ENCODE measurements at places on chromosomes 7 and 10.

DNA sequence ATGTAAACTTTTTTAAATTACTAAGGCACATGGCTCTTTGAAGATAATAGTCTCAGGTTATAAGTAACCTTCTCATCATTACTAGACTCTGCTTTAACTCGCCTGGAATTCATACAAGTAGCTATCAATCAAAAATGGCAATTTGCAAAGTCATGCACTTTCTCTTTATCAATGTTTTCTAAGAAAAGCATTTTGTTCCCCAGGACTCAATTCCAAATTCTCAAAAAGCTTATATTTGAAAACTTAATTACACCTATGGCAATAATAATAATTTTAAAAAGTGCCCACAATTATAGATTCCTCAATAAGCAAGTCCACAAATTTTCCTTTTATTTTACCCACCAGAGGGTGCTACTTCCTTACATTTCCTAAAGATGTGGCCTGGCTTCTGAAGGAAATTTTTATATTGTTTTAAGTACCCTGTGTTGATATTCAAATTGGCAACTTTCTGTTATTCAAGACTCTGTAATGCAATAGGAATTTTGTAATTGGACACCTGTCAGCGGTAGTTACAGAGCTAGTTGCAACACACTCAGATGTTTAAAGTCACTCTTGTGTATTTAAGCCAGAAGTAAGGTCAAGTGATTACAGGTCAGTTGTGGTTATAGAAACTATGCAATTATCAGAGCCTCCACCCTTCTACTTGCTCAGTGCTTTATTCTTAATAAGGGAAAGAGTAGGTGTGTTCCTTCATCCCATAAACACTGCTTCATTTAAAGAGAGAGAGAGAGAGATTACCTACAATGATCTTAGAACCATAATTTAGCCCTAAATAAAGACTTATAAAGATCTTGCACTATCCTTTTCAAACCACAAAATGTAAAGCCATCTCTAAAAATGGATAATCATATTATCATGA lies 47.1 kb upstream of the HYAL4 start:
- DNase-seq, result peak; percentile 91

DNA sequence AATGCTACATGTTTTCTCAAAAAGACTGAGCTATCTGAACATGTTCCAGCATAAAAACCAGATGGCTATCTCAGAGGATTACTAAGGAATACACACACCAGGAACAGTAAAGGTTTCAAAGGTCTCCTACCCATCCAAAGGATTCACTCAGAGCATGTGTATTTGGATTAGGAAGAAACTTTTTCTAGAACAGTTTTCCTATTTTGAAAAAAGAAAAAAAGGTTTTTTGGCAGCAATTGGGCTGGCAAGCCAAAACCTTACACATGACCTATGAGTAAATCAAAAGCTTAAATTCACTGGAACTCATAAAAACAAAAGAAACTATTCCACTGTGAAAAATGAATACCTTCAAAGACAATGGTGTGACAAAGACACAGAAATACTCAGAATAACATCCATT lies 9.6 kb downstream of the TPK1 start:
- peak; percentile 12 for DNase-seq

GRCh38 chr10:30366351-30366750 lies 17.3 kb upstream of the MTPAP start:
- DNase-seq, result no peak

- DNase-seq, result no peak
Observed at GRCh38 chr7:139845443-139845805, 16.4 kb downstream of the TBXAS1 start.

DNA sequence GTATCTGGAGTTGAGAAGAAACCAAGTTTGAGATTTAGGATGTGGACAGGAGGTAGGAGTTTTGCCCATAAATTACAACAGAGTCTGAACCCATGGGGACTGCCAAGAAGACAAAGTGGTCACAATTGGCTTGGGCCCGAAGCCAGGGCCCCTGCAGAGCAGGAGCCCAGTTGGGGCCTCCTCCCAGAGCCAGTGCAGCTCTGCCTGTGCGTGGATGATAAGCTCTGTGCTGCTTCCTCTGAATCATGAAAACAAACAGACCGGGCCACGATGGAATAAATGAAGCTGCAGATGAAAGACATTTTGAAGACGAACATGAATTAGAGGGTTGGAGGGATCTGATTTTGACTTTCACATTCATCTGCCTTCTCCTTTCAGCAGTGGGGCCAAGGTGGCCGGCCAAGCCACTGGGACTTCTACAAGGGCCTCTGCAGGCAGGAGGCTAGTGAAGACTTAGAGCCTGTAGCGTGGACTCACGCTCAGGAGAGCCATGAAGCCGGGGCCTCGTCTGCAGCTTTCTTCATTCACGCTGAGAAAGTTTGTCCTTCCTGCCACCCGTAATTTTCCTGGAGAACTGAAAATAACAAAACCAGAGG lies 156.8 kb upstream of the LYZL1 start:
- DNase-seq, result peak; percentile 45

GRCh38 chr10:104707602-104708459 lies 66.7 kb downstream of the SORCS3 start:
- DNase-seq, result no peak

All from astrocyte of the spinal cord (primary cell).